Glomerular endothelial cell (primary cell): ENCODE measurements at places on chromosomes 6 and 20. TPM values are rescaled to one million over a fixed set of nuclear protein-coding genes. Genes with fewer than 3 reads are reported as not detected.

The RBM24 gene
- 5.5 and 8.2 TPM in 2 replicates for total RNA-seq

The TFAP2A gene
- 0.29 and 0.78 TPM in 2 replicates for total RNA-seq

The ARMC2 gene
- 1.0 and 1.1 TPM in 2 replicates for total RNA-seq

The ADRM1 gene
- total RNA-seq = 197 and 227 TPM in 2 replicates

The TRIM31 gene
- not detected in 2 replicates for total RNA-seq

GRCh38 chr6:34601706-34602105 is 45.6 kb upstream of the SPDEF start:
- DNase-seq = no peak

- no peak for DNase-seq
Measured at GRCh38 chr6:53831936-53832660, 37.3 kb downstream of the LRRC1 start.

DNA sequence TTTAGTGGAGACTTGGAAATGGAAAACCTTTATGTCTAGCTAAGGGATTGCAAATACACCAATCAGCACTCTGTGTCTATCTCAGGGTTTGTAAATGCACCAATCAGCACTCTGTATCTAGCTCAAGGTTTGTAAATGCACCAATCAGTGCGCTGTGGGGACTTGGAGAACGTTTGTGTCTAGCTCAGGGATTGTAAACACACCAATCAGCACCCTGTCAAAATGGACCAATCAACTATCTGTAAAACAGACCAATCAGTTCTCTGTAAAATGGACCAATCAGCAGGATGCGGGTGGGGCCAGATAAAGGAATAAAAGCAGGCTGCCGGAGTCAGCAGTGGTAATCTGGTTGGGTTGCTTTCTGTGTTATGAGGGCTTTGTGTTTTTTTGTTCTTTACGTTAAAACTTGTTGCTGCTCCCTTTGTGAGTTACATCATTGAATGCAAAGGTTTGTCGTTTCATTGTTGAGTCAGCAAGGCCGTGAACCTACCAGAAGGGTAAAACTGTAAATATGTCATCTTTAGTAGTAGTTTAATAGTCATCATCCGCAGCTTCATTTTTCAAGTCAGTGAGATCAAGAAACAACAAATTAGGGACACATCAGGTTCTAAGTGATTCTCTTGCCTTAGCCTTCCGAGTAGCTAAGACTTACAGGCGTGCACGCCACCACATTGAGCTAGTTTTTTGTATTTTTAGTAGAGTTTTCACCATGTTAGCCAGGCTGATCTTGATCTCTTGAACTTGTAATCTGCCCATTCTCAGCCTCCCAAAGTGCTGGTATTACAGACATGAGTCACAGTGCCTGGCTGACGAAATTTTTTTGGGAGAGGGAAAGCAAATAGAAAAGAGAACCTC is 22.7 kb upstream of the NUP153 start:
- no peak for DNase-seq

DNA sequence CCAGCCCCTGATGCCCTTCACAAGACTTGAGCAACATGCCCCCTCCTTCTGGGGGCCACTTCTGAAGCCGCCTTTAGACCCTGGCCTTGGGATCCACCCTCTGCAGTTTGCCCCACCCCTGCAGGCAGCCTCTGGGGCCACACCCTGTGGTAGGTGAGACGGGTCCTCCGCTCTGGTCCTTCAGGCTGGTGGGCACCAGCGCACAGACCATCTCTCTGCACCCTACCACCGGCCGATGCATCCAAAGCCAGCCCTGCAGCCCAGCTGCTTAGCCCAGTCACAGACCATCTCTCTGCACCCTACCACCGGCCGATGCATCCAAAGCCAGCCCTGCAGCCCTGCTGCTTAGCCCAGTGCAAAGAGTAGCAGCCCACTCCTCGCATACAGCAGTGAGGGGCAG is 159.3 kb upstream of the ECI2 start:
- DNase-seq = no peak

- no peak for DNase-seq
Measured at GRCh38 chr20:8756410-8756809, 312.5 kb upstream of the PLCB4 start.

DNA sequence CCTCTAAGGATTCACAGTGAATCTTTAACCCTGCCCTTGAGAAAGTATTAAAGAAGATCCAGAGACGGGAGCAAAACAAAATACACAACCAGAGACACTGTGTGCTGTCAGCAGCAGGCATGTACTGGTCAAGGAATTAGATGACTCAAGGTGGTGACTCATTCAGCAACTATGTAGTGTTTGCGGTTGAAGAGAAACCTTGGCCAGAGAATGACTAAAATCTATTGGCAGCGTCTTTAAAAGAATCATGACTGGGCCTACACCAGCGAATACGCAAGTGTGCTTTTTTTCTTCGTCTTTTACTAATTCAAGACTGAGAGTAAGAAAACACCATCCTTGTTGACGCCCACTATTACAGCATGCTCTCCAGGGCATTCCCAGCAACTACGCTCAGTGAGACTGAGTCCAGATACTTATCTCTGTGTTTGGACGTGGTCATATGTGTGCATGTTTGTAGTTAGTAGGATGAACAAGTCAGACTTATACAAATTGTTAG is 72.4 kb upstream of the BACH2 start:
- peak; percentile 99 for DNase-seq

DNA sequence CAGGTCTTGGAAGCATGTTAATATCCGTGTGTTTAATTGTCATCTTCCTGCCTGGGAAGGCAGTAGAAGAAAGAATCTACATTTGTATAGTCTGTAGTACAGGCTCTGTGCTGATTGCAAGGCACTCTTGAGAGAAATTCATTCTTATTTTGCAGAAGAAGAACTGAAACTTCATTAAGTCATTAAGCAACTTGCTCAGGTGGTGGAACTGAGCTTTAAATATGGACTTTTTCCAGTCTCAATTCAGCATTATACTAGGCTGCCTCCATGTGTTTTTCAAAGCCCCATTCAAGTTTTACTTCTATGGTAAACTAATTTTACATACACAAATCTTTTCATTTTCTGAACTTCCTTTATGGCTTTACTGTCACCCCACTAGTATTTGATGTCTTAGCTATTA is 18.7 kb downstream of the ZNF451 start:
- DNase-seq = no peak

- DNase-seq = no peak
Measured at GRCh38 chr6:63372951-63373533, 53.3 kb upstream of the LGSN start.

- no peak for DNase-seq
Measured at GRCh38 chr20:57111028-57111373, 155.4 kb downstream of the BMP7 start.

DNA sequence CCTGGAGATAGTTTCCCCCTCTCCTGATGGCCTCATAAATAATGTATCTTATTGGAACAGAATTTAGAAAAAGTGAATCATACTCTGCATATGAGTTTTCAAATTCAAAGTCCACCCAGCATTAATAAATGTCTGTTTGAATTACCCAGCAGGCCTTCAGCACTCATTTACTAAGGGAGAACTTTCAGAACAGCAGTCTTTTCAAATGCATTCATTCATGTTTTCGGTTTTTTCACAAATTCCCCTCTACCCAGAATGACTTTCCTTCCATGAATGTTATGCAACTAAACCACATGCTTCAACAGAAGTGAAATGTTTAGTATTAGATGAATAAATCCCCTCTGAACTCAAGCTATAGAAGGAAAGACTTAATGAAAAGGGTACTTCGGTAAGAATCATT is 92.4 kb downstream of the RTN4IP1 start:
- no peak for DNase-seq
